ENCODE measurements at places on chromosomes 6 and 20.

DNA sequence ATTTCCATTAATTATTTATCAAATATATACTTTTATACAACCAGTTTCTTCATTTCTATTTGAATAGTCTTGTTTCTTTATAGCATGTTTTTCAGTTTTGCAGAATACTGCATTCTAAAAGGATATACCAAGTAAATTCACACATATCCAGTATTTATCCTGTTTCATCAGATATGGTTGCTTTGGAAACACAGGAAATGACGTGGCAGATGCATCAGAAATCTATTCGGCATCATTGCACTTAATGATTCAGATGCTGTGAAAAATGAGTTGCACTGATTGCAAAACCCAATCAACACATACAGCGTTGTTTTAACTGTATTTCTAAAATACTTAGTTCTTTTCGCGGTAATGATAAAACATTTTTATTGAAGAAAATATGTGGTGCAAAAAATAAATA lies 594.9 kb downstream of the CDH26 start:
- DNase-seq, result no peak

DNA sequence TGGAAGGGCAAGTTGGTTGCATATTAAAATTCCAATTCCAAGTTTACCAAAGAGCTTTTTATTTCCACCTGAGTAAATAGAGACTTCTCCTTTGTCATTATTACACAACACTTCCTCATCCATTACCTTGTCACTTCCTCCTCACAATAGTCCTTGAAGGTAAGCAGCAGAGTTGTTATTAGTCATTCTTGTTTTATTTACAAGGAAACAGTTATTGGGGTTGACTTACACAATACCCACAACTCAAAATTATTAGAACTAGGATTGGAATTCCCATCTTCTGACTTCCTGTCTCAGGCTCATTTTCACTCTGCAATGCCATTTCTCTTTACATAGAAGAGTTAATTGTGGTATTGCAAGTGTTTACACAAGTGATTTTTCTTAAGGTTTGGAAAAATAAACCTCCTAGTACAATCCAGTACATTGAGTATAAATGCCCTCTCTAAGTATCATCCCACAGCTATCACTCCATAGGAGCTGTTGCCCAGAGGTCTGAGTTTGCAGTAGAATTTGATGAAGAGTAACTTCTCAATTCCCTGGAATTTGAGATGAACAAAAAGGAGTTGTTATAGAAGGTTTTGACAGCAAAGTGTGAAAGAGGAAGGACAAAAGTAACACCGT lies 28.9 kb upstream of the MTRF1L start:
- no peak for DNase-seq

DNA sequence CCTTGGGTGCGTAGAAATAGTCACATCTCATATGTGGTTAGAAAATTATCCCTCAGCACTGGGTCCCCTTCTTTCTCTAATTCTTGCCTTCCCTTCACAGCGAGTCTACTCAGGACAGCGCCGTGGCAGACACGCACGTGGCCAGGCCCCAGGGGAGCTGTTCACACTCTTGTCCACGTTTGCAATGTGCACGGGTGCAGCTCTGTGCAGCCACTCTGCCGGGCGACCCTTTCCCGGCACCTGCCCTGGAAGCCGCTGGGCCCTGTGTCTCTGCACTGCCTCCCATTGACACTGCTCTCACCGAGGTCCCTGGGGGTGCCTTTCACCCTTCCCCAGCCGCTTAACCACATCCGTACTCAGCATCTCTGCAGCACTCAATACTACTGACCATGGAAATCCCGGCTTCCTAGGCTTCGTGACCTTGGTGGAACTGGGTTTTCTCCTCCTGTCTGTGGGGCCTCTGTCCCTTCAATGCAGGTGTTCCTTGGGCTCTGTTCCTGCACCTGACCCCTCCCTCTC lies 104.9 kb downstream of the DACT2 start:
- no peak for DNase-seq

- no peak for DNase-seq
These were observed 91.6 kb upstream of the RIPOR2 start for GRCh38 chr6:25027221-25027916.

DNA sequence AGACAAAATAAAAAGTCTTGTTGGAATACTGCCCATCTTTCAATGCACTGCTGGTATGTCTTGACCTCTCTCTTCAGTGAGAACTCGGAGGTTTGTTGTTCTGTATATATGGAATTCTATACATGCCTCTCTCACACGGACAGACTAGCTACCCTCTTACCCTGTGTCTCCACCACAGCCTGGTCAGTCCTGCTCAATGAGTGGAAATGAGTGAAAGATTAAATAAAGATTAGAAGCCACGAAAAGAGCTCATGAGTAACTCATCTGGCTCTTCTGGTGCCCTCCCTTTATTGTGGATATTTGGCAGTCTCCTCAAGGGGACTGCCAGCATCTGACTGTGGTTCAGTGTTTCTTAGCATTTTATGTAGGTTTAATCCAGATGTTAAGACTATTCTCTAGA lies 262.8 kb upstream of the MAP3K7 start:
- no peak for DNase-seq

GRCh38 chr6:88616380-88616779 lies 347.0 kb downstream of the RNGTT start:
- no peak for DNase-seq

GRCh38 chr20:2775139-2775538 lies 25.3 kb downstream of the CPXM1 start:
- DNase-seq, result no peak

DNA sequence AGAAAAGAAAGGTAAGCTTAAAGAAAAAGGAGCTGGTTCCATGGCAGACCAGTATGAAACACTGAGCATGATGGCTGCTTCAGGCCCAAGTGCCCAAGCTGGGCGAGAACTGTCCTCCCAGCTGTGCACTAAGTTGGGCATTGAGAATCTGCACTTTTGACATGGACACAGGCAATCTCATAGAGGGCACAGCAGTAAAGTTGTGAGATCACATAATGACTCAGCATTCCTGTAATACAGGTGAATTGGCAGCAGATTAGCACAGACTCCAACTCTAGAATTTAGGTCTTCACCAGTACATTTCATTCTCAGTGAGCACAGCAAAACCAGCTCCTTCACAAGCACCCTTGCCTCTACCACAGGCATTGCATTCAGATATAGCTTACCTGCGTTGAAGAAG lies 343.4 kb downstream of the PKHD1 start:
- DNase-seq, result no peak

DNA sequence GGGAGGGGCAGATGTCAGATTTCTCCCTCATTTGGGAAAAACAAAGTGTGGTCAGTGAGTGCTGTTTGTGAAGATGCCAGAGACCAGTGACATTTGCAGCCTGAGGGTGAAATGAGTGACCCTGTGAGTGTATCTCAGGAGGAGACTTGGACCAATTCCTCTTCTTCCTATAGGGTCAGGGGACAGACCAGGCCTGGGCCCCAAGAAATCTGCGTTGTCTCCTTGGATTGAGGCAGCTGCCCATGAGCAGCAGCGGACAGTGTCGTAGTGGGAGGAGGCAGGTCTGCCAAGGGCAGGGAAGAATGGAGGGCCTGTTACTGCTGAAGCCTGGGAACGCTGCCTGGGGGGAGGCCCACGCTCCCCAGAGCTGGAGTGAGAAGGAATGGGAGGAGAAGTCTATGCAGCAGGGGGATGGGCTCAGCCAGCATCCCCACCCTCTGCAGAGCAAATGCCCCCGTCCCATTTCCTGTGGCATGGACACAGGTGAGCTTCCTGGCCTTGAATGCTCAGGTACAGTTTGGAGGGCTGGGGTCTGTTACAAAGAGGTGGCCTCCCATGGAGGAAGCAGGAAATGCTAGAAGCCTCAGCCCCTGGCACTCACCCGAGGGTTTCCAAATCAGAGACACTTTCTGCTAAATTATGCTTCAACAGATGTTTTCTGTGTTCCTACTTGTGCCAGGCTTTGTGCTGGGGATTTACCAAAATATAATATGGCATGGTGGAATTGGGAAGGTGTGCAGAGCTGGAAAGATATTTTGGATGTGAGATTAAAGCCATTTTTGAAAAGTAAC lies 29.8 kb downstream of the DAAM2 start:
- DNase-seq, result peak; percentile 85

All from nucleus accumbens (tissue), 56 donors.